ENCODE measurements at places on chromosomes 7 and 10.
A peak's percentile ranks its signal among the peaks of the same experiment; 100 is the strongest.

GRCh38 chr7:157318015-157318706 is 18.6 kb upstream of the DNAJB6 start:
- no peaks in the 10 kb centered on the region for H3K36me3 ChIP-seq
- H3K4me1 ChIP-seq, result peaks cover 11% of the 10 kb centered on the region
- H3K4me3 ChIP-seq, result no peak overlapping the region
- H3K27ac ChIP-seq, result peak overlapping the region; percentile 58

DNA sequence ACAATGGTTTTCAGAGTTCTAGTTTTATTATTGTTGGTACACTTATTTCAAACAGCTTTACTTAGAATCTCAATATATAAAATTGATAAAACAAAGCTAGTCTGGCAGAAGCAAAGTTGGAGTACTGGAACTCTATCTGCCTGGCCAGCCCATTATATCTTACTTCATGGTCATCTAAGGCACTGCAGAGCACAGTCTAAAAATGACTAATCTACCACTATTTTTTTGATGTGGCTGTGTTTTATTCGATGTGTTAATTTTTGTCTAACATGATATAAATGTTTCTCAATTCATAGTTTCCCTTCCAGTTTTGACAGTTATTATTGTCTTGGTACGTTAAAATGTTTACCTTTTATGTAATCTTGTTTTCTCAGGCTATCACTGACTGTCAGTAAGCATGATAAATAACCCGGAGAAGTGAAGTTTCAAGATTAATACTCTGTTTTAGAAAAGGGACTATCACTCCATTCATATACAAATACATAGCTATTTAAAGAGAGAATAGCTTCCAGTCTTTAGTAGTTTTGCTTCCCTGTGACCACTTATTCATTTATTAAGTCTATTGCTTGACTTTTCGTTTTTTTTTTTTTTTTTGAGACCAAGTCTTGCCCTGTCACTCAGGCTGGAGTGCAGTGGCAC is 60.6 kb upstream of the CSTF2T start:
- H3K27me3 ChIP-seq, result peaks cover 2% of the 10 kb centered on the region
- no peak overlapping the region for H3K27ac ChIP-seq

GRCh38 chr7:95509199-95509598 is 23.5 kb downstream of the ASB4 start:
- no peak overlapping the region for H3K27ac ChIP-seq
- H3K27me3 ChIP-seq, result peaks cover 15% of the 10 kb centered on the region
- H3K4me3 ChIP-seq, result no peak overlapping the region

GRCh38 chr7:24715661-24716479 is 41.4 kb downstream of the GSDME start:
- H3K4me3 ChIP-seq, result no peak overlapping the region
- H3K27me3 ChIP-seq, result peaks cover 14% of the 10 kb centered on the region
- no peak for DNase-seq
- no peaks in the 10 kb centered on the region for H3K36me3 ChIP-seq
- peaks cover 15% of the 10 kb centered on the region for H3K4me1 ChIP-seq

DNA sequence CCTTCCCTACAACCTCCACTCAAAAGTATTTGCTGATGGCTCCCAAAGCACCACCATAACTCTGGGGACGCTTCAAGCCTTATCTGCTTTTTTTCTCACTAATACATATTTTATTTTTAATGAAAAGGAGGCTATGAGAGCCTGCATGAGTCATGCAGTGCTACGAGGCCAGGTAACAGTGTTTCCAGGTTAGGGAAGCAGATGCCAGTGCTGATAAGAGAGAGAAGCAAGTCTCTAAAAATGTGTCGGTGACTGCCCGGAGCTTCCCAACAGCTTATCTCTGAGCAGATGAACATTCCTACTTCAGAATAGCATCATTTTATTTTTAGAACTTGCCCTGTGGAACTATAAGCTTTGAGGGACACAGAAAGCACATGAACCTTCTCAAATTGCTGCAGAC is 931.5 kb downstream of the CCSER2 start:
- H3K36me3 ChIP-seq, result no peaks in the 10 kb centered on the region
- DNase-seq, result no peak
- no peak overlapping the region for H3K27ac ChIP-seq
- no peak overlapping the region for H3K4me3 ChIP-seq
- H3K27me3 ChIP-seq, result no peaks in the 10 kb centered on the region

GRCh38 chr7:50588937-50589336 is 23.7 kb upstream of the DDC start:
- H3K27me3 ChIP-seq, result peaks cover 15% of the 10 kb centered on the region
- DNase-seq, result no peak
- H3K4me3 ChIP-seq, result no peak overlapping the region
- peaks cover 5% of the 10 kb centered on the region for H3K4me1 ChIP-seq

DNA sequence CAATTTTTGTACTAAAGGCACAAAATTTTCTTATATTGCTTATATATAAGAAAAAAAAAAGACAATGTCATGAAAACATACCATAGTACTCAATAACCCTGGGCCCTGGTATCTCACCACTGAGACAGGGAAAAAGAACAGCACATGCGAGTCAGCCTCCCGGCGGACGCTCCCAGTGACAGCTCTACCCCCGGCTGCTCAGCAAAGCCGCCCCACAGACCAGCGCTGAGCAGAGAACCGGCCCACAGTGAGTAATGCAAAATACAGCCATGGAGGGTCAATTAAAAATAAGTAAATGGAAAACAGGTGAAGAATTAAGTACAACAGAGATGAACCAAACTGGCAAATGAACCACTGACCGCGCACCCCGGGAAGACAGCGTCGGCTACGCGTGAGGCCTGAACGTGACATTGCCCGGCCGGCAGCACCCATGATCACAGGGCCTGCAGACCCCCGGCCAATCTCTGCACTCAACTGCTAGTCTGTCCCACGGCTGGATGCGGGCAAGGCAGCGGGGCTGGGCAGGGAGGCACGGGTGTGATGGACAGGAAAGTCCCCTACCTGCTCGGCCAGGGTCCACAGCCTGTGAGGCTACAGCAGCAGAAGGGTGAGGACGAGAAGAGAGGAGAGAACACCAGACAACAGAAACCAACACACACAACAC is 175.9 kb downstream of the ZMYND11 start:
- H3K4me3 ChIP-seq, result no peak overlapping the region
- DNase-seq, result no peak
- H3K36me3 ChIP-seq, result no peaks in the 10 kb centered on the region
- H3K4me1 ChIP-seq, result peaks cover 15% of the 10 kb centered on the region
- no peaks in the 10 kb centered on the region for H3K27me3 ChIP-seq

DNA sequence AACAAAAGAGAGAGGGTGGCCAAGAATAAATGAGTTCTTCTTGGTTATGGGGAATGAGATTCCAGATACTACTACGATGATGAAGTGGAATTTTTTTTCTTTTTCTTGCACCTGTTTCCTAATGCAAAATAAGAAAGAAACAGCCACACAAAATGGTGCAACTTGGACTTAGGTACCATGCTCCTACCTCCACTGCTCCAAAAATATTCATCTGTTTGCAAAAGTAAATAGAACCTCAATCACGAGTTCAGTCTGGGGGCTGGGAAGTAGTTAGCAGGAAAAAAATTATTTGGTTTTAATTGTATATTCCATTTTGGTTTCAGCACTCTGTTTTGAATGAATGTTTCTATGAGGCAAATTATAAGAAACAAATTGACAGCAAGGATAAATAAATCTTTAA is 73.5 kb downstream of the SLC25A13 start:
- no peak for DNase-seq
- H3K4me1 ChIP-seq, result peaks cover 5% of the 10 kb centered on the region
- H3K36me3 ChIP-seq, result peaks cover 9% of the 10 kb centered on the region
- no peak overlapping the region for H3K27ac ChIP-seq
- H3K4me3 ChIP-seq, result no peak overlapping the region

DNA sequence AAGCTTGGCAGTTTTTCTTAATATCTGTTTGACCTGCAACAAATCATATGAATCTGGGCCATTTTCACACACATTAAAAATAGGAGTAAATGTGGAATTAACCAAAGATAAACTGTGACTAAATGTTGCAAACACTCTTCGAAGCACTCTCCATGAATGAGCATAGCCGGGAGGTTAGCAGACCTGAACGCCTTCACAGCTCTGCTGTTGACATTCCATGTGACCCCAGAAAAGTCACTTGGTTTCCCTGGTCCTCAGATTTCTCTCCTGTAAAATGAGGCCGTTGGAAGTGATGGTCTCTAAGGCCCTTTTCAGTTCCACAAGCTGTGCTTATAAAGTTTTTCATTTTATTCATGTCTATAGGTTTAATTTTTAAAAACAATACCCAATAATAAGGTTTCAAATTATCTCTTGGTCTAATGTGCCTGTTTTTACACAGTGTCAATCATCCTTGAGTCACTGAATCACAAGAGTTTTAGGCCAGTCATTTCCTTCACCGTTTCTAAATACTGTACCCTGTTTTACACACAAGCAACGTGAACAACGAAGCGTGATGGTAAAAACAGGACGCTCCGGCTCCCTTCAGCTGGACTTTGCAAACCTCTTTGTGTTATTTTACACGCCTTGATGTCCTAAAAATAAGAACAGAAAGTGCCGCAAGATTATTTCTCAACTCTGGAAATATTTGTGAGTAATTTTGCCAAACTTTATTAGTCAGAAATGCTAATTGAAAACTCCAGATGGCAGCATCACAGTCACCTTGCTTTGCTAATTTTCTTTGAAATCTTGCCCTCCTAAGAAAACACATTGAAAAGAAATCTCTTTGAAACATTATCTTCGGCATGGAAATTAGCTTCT is 38.6 kb upstream of the MET start:
- H3K4me3 ChIP-seq, result no peak overlapping the region
- DNase-seq, result no peak
- H3K27me3 ChIP-seq, result peaks cover 15% of the 10 kb centered on the region
- H3K36me3 ChIP-seq, result no peaks in the 10 kb centered on the region
- H3K4me1 ChIP-seq, result no peaks in the 10 kb centered on the region

DNA sequence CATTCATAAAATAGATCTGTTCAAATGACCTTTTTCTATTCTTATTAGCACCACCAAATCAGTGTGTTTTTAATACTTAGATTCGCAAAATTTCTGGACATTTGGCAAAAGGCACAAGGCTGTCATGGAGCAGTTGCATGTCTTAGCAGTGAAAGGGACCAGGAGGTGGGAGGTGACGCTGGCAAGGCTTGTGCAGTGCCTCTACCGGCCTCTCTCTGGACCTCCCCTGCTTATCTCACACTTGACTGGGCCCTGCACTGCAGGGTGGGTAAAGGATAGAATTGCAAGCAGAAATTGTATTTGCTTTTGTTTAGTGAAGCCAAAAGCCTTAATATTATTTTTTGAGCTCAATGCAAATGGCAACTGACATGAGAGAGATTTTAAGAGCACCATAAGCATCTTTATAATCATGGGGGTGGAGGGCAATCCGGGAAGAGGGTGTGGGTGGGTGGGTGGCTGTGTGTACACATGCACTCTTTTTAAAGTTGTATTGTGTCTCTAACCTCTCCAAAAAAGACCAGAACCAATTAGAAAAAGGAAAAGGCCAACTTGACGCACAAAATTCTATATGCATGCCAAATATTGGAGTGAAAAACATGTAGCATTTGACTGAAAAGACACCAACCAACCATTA is 106.3 kb downstream of the WNT2 start:
- no peak for DNase-seq
- no peak overlapping the region for H3K4me3 ChIP-seq
- H3K36me3 ChIP-seq, result no peaks in the 10 kb centered on the region
- no peaks in the 10 kb centered on the region for H3K27me3 ChIP-seq

DNA sequence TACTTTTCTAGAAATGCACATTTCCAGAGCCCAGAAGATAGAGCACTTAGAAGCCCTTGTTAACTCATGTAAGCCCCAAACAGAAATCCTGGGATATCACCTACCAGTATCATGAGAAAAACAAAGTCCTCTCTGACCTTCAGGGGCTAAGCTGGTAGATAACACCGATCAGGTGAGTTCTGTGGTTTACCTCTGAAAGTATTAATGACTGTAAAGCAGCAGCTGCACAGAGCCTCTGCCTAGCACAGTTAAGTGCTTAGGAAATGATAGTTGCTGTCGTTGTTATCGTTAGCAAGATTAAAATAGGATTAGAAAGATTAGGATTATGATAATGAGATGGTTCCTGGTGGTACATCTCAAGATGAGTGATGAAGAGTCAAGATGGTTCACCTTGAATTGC is 64.9 kb downstream of the PLXNA4 start:
- H3K27me3 ChIP-seq, result no peaks in the 10 kb centered on the region
- no peak overlapping the region for H3K4me3 ChIP-seq
- H3K27ac ChIP-seq, result peak overlapping the region; percentile 24
- H3K36me3 ChIP-seq, result peaks cover 44% of the 10 kb centered on the region
- H3K4me1 ChIP-seq, result peaks cover 40% of the 10 kb centered on the region
- no peak for DNase-seq

DNA sequence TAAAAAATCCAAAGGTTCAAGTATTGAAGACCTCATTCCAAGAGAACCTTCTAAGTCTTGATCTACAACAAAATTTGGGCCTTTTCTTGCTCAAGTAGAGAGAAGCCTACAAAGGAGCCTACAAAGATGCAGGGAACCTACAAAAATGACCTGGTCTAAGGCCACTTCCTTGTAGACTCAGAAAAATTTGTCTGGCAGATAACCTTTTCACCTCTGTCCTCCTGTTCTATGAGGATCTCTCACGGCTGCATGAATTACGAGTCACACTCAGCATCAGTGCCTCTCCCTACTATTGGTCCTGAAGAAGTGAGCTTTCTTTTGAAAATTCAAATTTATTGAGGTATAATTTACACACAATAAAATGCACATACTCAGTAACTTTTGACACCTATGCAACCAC is 29.3 kb downstream of the CCNJ start:
- DNase-seq, result no peak
- H3K36me3 ChIP-seq, result peaks cover 13% of the 10 kb centered on the region
- H3K4me3 ChIP-seq, result no peak overlapping the region
- no peaks in the 10 kb centered on the region for H3K27me3 ChIP-seq
- H3K4me1 ChIP-seq, result peaks cover 17% of the 10 kb centered on the region
- no peak overlapping the region for H3K27ac ChIP-seq
